ENCODE measurements at places on chromosomes 2 and 18.

GRCh38 chr2:109238580-109238979 is 109.6 kb downstream of the SH3RF3 start:
- no peak for DNase-seq

GRCh38 chr2:16958266-16958665 is 292.6 kb upstream of the CYRIA start:
- no peak for DNase-seq

DNA sequence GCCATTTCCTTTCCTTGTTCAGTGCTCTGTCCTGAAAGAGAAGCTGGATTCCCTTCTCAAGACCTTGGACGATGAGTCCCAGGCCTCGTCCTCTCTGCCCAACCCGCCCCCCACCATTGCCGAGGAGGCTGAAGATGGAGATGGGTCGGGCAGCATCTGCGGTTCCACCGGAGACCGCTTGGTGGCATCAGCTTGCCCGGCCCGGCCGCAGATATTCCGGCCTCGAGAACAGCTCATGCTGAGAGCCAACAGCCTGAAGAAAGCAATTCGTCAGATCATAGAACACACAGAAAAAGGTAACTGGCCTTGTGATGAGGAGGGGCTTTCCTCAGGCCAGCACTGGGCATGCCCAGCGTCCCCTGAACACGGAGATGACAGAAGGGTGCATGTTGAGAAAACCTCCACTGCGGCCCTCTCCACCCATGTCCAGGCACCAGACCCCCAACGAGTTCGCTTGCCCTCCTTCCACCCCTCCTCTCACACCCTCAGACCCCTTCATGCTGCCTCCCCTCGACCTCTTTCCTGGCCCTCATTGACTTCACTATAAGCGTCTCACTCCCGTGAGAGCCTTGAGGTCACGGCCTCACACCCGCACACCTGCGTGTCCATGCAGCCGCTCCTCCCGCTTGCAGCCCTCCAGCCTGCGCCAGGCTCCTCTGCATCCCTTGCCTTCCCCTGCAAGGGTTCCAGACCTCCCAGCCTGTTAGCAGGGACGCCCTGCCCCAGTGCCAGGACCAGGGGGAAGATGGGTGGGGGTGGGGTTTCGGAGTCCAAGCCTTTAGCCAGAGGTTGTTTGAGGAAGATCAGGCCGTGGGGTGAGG is 95.0 kb downstream of the DGKD start:
- DNase-seq, result no peak

DNA sequence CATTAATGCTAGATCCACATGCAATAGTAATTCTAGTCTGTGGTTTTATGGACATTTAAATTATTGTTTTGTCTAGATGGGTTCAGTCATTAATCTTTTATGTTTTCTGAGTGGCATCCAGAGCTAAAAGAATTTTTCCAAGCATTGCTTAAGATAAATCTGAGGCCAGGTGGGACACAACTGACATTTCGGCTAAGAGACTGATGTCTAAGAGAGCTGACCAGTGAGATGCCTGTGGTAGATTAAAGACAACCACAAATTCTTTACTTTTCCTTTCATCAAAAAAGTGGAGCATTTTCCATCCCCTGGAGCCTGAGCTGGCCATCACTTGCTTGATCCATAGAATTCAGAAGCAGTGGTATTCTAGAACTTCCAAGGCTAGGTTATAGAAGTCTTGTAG is 182.2 kb downstream of the NRP2 start:
- no peak for DNase-seq
